Pons (tissue), 1 donor: ENCODE measurements at places on chromosomes 7 and 10.

GRCh38 chr7:130489140-130489983 lies 2.5 kb upstream of the MEST start:
- DNase-seq = peak; percentile 25

GRCh38 chr10:132332433-132332754 lies 401 bp downstream of the LRRC27 start:
- peak; percentile 44 for DNase-seq

GRCh38 chr7:95718577-95719410 lies 53.6 kb upstream of the DYNC1I1 start:
- peak; percentile 44 for DNase-seq

GRCh38 chr10:119511828-119512515 lies 30.5 kb downstream of the RGS10 start:
- DNase-seq = no peak

DNA sequence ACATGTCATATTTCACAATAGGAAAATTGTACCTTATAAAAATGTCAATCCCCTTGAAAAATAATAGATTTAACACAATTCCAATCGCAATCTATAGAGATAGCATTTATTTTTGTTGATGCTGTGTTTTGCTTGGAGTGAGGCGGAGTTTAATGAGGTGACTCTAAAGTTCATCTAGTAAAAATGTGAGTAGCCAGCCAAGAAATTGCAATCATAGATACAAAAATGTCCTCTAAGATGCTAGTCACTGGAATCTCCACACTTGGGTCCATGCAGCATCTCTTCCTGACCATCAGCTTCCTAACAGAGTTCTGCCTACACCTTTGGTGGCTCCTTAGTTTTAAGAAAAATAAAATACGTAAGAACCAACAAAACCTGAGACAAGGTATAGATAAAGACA lies 44.9 kb downstream of the GLI3 start:
- DNase-seq = no peak

DNA sequence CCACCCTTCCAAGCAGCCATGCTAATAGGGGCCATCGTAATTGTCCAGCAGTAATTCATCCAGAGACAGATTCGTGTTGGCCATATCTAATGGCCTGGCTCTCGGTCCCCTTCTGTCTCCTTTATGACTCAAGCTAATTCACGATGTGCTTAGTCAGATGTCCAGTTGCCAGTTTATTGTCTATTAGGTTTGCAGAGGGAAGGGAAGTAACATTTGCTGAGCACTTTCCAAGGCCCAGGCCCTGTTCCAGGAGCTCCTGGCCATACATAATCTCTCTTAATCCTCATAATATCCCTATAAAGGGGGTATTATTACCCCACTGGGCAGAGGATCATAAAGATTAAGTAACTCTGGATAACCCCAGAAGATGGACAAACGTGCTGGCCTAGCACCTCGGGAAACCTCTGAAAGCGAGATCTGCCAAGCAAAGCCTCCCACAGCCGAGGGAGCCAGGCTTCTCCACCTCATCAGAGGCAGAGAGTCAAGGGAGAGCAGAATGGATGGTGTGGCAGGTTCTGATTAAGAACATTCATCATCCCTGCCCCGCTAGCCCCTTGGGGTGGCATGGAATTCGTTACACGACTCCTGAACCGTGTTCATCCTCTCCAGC lies 153.7 kb downstream of the PLXNA4 start:
- DNase-seq = no peak

DNA sequence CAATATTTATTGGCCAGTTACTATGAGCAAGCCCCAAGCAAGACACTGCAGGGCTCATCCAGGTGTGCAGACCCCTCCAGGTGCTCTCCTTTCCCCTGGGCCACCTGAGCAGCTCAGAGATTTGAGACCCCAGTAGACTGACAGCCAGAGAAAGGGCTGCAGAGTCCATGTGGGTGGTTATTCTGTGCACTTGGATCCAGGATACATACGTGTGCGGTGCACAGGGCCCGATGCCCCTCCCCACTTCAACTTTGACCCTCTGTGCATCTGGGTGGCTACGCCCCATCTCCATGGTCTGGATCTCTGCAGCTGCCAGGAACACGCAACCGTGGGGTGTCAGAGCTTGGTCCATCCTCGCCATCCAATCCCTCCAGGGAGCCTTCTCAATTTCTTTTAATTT lies 72.9 kb downstream of the MKI67 start:
- no peak for DNase-seq

DNA sequence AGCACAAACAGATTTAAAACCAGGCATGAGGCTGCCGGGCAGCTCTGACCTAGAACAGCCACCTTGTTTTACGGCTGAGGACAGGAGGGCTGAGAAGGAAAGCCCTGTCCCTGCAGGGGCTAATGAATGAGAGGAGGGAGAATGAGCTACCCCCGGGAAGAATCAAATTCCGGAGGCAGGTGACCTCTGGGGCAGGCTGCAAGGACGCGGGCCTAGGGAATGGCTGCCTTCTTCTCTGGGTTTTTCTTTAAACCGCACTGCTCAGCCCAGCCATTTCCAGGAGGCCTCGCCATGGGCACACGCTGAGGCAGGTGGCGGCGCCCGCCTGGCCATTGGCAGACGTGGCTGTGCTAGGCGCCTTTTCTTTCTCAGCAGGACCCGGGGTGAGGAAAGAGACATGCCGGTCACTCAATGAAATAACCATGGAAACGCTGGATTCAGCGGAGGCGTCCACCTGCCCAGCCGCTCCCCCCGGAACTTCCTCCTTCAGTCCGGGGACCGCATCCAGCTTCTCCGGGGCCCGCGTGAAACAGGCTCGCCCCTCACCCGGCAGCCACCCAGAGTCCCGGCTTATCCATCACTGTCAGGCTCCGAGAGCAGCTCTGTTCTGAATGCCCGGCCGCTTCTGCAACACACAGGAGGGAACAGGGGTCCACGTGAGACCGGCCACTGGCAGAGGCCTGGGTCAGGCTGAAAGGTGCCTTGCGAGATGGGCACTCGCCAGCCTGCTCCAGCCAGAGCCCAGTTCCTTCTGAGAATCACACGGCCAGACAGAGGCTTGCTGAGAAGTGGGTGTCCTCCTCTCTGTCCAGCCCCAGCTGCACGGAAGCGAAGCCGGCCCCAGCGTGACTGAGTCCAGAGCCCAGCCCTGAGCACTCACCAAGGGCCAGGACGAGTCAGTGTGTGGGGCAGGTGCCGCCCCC lies 82.1 kb downstream of the PDGFA start:
- no peak for DNase-seq

DNA sequence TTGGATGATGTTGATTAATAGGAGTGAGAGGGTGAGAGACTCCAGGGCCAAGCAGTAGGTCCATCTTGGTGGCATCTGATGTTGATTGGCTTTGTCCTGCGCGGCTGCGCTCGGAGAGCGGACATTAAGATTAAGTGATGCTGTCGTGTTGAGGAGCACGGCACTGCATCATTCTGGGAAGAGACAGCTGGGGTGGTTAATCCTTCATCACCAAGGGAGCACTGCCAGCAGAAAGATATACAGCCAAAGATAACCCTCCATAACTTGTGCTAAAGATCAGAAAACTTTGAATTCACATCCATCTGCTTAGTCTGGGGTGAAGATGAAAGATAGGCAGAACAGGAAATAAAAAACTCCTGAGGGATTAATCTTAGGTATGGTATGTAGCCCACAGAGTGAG lies 208.3 kb downstream of the LRMDA start:
- DNase-seq = no peak

DNA sequence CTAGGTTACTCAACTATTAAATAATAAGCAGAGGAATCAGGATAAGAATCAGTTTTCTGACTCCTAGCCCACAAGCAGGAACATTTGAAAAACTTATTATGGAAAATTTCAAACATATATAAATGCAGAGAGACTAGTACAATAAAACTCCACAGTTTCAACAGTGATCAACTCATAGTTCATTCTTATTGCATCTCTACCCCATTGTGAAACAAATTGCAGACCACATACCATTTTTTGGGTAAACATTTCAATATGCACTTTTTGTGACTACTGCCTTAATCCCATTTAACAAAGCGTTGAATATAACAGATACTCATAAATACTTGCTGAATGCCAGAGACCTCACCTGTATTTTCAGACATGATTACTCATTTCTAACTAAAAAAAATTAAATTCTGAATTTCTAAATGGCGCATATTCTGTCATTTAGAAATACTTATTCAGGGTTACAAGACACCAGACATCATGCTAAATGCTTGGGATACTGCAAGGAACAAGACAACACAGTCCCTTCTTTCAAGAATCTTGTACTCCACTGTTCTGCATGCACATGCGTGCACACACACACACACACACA lies 11.4 kb downstream of the CDK6 start:
- DNase-seq = no peak

GRCh38 chr7:26454180-26454579 lies 162.5 kb downstream of the SNX10 start:
- DNase-seq = no peak

DNA sequence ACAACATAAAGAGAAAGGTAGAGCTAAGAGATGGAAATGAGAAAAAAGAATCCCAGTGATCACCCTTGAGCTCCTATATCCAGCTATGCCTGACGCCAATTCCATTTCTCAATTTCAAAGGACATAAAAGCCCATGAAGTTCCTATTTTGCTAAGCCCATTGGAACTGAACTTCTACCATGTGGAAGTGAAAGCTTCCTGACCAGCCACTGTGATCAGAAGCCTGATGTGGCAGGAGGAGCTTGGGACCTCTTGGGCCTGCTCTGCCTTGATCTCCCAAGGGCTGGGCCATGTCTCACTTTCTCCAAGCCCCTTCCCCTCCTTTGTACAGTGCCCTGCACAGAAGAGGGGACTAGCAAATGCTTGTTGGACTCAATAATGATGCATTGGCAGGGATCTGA lies 52.7 kb downstream of the PRLHR start:
- DNase-seq = no peak

DNA sequence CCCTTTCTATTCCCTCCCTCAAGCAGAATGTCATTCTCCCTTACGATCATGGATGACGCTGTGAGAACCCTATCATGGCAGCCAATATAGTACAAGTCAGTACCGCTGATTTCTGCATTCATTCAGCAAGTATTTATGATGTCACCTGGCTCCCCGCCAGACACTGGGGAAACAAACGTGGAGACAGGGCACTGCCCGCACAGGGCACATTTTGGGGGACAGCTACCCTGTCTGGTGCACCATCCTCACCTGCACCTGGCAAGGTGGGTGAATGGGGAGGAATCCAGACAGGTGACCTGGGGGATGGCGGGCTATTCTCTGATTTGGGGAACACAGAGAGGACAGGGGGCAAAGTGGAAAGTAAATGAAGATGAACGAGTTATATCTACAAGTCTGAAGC lies 28.4 kb downstream of the MKI67 start:
- DNase-seq = no peak

GRCh38 chr10:23047201-23048050 lies 48.0 kb upstream of the MSRB2 start:
- DNase-seq = no peak

DNA sequence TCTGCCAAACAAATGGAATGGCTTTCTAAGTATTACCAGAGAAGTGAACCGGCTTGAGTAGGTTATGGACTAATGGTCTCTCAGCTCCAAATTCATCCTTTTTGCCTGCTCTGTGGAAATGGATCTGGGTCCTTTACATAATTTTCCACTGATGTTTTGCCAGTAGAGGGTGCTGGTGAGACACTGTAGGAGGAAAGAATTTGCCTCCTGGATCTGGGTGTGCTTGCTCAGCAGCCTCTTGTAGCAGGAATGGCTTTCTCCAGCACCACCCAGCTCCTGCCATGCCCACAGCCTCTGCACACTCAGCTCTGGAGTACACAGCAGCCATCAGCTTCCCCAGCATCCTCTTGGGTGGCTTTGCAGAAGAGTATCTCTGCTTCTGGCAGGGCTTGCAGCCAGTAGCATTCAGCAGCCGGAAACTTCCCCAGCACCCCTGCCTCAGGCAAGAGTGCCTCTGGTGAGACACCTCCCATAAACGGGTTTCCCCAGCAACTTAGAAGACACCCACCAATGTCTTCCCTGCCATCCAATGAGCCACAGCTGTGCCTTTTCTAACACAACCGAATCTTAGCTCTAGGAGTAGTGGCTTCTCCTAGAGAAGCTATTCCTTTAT lies 235.0 kb upstream of the PLPP4 start:
- no peak for DNase-seq

GRCh38 chr10:58781873-58782488 lies 269.3 kb downstream of the BICC1 start:
- peak; percentile 81 for DNase-seq

GRCh38 chr7:81908220-81908619 lies 138.4 kb upstream of the HGF start:
- DNase-seq = no peak

DNA sequence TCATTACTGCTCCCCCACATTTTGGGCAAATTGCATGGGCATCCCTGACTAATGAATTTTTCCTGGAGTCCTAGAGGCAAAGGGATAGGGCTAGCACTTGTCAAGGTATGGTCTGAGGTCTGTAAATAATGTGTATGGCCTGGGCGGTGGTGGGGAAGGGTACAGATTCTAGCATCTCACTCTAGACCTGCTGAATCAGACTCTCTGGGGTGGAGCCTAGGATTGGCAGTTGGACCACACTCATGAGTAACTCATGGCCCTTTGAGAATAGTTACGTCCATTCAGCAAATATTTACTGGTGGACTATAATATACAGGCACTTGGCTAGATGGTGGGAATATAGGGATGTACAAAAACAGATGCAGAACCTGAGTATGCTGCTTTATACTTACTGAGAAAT lies 118.0 kb downstream of the CELF2 start:
- no peak for DNase-seq

- peak; percentile 65 for DNase-seq
These were observed 29.2 kb upstream of the AP5Z1 start for GRCh38 chr7:4745971-4746919.

GRCh38 chr7:122148081-122148480 lies 4.0 kb upstream of the AASS start:
- no peak for DNase-seq

DNA sequence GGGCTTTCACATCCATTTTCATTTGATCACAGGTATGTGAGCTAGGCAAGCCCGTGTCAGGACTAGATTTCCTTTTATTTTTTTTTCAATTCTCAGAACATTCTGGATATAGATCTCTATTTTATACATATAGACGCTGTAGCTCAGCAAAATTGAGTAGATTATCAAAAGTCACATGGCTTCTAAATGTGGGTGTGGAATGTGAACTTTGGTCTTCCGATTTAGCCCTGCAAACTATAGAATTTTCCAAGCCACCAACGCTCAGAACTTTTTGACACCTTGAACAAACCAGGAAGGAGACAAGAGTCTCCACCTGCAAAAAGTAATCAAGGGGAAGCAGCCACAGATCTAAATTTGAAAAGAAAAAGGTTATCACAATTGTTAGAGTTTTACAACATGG lies 15.9 kb upstream of the FFAR4 start:
- DNase-seq = no peak

DNA sequence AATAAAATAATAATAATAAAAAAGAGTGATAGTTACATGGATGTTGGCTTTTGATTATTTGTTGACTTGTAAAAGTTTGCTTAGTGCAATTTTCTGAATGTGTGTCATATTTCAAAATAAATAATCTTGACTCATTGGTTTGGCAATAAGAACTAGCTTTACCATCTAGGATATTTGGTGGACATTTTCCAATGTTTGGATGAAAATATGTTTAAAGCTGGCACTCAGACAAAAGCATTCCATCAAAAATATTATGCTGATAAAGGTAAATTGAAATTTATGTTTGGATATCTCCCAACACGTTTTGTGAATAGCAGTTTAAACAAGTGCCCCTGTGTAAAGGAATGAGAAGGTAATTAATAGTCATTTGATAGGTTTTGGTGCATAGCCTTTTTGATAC lies 62.5 kb upstream of the KCNMA1 start:
- no peak for DNase-seq

- no peak for DNase-seq
These were observed 2.9 kb upstream of the CDK14 start for GRCh38 chr7:90593205-90593604.

- DNase-seq = no peak
These were observed 150.9 kb upstream of the ODAD2 start for GRCh38 chr10:28149746-28150145.
